Muscle of back (tissue), 13 donors: ENCODE measurements at places on chromosomes 2 and 18.

DNA sequence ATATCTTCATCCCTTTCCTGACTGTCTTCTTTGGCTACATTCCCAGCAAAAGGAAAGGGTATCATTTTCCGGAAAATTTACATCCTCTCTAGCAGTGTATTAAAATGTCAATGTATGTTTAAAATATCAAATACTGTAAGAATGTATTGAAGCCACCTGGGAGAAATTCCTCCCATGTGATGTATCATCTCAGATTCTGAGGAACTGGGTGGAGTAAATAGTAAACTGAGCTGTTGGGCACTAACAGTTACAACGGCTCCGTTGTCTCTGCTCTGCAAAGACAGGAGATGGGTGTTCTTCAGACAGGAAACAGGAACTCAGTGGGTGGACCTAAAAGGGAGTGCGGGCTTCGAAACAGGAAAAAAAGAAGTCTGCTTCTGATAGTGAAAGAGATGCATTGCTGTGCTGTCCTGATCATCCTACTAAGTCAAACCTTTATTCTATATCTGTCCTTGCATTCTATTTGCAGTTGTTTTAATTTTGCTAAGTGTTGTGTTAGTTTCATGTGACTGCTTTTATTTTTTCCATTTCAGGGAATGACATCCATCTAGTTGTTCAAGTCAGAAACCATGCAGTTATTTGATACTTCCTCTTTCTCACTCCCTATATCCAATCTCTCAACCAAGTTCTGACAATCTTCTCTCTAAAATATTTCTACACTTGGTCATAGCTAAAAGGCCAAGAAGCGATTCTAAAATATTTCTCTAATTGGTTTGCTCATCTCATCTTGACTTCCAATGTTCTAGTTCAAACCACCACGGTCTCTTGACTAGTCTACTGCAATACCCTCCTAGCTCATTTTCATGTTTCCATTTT lies 19.4 kb downstream of the DOK1 start:
- peak; percentile 51 for DNase-seq

- no peak for DNase-seq
These were observed 208.6 kb downstream of the RBM43 start for GRCh38 chr2:151052850-151053660.

DNA sequence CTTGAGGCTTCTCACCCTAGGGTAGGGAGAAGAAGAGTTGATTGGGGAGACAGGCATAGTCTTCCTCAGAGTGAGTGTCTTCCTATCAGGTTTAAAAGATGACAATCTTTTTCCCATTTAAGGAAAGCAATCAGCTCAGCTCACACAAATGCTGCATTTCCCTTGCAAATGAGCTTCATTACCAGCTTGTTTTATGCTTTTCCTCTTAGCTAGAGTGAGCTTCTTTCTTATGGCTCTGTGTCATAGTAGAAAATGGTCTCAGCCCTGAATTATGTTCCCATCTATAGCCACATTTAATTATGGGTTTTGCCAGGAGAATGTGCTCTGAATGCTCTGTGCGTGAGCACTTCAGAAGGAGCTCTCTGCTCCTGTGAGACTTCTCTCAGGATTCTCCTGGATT lies 112.8 kb upstream of the NCK2 start:
- no peak for DNase-seq

DNA sequence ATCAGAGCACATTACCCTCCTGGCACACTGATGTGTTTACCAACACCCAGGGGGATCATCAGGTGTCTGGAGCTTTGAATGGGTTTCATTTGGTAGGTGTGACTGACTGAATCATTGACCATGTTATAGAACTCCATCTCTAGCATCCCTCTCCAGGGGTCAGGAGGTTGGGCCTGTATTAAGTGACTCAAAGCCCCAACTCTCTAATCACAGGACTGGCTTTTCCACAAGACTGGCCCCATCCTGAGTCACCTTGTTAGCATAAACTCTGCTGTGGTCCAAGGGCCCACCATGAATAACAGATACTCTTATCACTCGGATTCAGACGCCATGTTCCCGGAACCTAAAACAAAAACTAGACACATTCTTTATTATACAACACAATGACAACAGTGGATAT lies 125.9 kb upstream of the NDUFV2 start:
- no peak for DNase-seq

- no peak for DNase-seq
These were observed 796.8 kb upstream of the SOX11 start for GRCh38 chr2:4895371-4895770.

- DNase-seq, result peak; percentile 69
These were observed 218.1 kb downstream of the WDR7 start for GRCh38 chr18:56869189-56869777.

GRCh38 chr2:76667821-76668271 lies 854.3 kb downstream of the LRRTM4 start:
- DNase-seq, result peak; percentile 57

GRCh38 chr2:75646090-75646582 lies 447 bp upstream of the MRPL19 start:
- DNase-seq, result no peak

DNA sequence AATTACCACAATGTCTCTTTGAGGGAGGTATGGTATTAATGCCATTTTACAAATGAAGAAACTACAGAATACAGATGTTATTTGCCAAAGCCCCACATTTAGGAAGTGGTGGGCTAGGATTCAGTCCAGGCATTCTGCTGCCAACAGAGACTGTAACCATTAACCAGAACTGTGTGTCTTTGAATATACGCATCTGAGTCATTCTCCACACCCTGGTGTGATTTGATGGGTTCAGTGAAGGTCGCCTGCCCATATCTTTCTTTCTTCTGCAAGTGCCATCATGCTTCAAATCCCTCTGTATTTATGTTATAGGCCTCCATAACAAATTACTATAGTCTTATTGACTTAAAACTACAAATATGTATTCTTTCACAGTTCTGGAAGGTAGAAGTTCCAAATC lies 479.0 kb upstream of the DCC start:
- no peak for DNase-seq

DNA sequence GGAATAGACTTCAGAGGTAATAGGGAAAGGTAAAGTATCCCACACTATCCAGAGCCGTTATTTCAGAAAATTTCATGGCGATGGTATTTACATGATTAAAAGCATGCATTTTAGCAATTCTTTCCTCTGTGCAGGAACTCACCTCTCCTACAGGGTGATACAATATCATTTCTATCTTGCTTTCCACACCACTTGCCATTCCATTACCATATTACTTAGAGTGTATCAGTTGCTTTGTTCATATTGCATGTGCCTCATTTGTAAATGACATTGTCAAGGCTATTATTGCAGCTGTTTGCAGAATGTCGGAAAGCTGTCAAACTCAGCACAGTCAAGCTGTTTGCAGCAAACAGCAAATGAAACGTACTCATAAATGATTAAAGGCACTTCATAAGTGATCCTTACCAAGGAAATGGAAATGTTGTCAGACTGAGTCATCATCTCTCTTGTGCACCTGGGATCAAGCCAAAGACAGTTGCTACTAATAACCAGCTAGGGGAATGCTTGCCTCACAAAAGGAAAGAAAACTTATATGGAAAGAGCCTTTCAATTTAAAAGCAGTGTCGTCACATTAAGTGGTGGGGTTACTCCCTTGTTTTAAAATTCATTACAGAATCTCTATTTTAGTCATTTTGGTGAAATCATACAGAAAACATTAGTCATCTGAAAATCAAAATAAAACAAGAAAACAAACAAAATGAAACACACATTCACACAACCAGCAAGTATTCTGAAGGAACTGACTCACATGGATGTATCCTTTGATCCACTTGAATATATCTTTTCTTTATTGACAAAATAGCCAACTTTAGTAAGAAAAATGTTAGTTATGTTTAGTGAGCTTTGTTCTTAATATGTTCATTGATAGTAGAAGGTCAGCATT lies 1064.1 kb upstream of the CNTNAP5 start:
- peak; percentile 66 for DNase-seq
